Stimulated activated CD4-positive, alpha-beta T cell treated with anti-CD3 and anti-CD28 coated beads, Interleukin-12 subunit alpha, Interleukin-12 subunit beta, amount 100 ng/mL, for 4 hours (primary cell): ENCODE measurements at places on chromosomes 2 and 18.
A peak's percentile ranks its signal among the peaks of the same experiment; 100 is the strongest.

DNA sequence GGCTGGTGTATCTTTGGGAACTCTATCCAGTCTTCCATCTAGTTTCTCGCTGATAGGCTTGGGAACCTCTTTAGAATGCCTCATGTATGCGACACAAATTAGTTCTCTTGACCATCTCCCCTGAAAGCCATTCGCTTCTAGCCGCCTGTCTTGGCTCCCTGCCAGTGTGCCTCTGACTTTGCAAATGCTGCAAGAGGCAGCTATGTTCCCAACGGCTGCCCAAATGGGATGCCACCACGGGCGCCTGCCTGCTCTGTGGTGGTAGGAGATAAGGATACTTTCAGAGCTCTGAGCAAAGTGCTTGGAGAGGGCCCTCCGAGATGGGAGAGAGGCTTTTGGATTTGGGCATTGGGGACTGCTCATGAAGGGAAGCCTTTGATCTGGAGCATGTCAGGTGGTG is 77.7 kb upstream of the IGFBP5 start:
- no peak for DNase-seq

- no peak for DNase-seq
Measured at GRCh38 chr2:27724905-27725701, 46.4 kb upstream of the MRPL33 start.

- no peak for DNase-seq
Measured at GRCh38 chr2:191217580-191217979, 27.6 kb upstream of the MYO1B start.

GRCh38 chr2:31729442-31730092 is 148.8 kb upstream of the SRD5A2 start:
- DNase-seq, result no peak

- no peak for DNase-seq
Measured at GRCh38 chr2:60311524-60311923, 241.9 kb downstream of the BCL11A start.

DNA sequence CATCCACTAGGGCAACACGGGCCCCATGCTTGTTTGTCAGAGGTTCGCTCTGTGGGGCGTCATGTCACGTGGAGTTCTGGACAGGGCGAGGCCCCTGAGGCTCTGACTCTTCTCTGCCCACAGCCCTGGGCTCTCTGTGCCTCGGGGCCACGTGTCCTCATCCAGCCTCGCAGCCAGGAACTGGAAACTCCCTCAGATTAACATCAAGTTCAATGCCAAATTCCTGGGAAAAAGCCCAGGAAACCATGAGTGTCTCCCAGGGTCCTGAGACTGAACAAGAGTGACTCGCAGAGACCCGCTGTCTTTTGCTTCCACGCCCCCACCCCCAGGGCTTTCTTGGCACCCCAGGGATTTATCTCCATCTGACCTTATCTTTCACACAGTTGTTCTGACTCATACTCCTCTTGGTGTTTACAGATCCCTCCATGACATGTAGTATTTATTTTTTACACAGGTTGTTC is 174.0 kb upstream of the PIEZO2 start:
- no peak for DNase-seq

DNA sequence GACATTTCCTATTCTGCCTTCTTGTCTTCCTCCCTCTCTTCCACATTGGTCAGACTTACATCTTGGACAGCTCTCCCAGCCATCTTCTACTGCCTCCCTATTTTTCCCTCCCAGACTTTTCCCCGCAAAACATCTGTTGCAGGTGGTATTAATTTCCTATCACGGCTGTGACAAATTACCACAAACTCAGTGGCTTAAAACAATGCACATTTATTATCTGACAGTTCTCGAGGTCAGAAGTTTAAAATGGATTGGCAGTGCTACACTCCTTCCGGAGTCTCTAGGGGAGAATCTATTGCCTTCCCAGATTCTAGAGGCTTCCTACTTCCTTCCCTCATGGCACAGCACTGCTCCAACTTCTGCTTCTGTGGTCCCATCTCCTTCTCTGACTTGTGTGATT is 33.3 kb downstream of the STRADB start:
- no peak for DNase-seq

DNA sequence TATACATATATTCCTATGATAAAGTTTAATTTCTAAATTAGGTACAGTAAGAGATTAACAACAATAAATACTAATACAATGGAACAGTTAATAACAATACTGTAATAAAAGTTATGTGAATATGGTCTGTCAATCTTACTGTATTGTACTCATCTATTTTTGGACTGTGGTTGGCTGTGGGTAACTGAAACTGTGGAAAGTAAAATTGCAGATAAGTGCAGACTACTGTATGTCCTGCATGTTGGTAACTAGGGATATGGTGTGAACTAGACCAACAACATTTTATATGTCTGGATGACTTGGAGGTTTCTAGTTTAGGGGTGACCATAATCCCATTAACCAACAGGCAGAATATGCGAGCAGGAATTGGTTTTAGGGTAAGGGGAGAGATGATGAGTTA is 23.3 kb downstream of the PHLPP1 start:
- DNase-seq, result no peak

DNA sequence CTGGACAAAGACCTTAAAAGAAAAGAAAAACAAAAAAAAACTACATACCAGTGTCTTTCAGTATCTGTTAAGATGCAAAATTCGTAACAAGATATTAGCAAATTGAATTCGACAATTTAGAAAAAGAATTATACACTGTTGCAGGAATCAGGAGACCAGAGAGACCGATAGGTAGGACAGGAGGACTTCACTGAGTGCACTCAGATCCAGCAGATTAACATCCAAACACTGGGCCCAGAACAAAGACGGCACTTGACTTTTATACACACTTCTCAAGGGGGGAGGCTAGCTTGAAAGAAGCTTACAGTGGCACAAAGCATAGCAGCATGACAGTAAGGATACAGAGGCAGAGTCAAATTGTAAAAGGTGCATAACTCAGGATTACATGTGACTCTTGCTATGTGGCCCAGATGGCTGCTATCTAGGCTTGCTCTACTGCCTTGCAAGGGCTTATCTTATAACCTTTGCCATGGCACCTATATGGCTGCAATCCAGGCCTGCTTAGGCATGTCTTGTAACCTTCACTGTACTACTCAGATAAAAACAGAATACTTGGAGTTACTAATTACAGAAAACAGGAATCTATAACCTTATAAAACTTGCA is 507.3 kb upstream of the LRRTM4 start:
- no peak for DNase-seq

GRCh38 chr18:5600378-5601071 is 56.7 kb upstream of the EPB41L3 start:
- no peak for DNase-seq

GRCh38 chr2:51247252-51247805 is 215.4 kb upstream of the NRXN1 start:
- no peak for DNase-seq

DNA sequence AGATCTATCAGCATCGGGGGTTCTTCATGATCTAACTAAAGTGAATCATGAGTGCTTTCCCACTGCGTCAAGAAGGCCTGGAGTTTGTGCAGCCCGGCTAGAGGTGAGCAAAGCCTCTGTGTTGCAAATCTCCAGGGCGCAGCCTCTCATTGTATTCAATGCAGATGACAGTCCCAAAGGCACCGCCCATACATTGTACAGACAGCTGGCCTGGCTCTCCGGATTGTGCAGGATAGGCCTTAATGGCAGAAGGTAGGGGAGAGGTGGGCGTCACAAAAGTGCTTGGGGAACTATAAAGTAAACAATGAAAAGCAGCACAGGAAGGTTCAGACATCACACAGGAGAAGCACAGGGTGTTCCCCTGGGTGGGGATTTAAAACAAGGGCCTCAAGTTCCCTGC is 907 bp upstream of the GYPC start:
- DNase-seq, result no peak

DNA sequence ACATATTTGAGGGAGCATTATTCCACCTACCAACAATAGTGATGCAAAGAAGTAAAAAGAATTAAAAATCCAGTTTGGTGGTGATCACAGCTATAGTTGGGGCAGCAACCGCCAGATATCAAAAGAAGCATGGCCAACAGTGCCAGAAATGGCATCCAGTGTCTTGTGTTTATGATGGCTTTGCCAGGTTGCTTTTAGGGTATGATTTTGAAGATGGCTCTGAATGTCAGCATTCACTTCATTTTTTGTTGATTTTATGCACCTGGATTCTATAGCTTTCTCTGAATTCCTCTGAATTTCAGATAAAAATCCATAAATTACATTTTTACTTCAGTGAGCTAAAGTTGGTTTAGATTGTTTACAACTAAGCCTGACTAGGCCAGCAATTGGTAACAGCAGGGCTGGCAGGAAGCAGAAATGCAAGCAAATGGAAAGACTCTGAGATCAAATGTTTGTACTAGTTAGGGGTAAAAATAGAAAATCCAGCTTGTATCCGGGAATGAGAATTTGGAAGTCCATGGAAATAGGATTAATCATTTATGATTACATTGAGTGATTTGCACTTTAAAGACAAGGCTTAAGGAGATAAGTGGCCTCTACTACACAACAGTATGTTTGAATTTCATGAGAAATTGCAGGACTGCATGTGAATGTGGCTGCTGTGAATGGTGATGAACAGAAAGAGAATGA is 40.4 kb downstream of the COL3A1 start:
- DNase-seq, result no peak

DNA sequence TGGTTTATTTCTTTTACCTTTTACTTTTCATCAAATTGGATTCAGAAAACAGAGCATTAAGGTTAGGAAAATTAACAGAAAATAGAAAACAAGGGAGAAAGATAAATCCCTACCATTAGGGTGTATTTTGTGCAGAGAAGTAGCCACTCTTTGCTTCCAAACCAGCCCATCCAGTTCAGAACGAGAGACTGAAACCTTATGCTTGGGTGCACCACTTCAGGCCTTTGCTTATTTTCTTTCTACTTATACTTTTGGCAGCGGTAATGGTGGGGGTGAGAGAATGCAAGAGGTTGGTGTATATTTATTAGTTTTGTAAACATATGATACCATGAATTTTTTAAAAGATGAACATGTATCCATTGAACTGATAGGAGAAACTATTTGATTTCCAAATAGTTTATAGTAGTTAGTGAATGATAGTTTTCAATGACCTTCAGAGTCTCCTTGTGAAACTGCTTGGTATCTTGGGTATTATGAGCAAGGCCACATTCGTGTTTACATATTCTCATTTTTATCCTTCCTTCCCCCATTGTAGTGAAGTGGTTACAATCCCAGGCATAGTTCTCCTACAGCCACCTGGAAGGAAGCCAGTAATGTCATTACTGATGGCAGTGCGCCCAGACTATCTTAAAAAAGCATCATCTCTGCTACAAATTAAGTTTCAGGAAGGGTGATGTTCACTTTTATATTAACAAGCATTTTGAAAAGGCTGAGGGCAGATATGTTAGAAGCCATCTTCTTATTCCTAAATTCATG is 60.8 kb downstream of the MFSD6 start:
- no peak for DNase-seq

DNA sequence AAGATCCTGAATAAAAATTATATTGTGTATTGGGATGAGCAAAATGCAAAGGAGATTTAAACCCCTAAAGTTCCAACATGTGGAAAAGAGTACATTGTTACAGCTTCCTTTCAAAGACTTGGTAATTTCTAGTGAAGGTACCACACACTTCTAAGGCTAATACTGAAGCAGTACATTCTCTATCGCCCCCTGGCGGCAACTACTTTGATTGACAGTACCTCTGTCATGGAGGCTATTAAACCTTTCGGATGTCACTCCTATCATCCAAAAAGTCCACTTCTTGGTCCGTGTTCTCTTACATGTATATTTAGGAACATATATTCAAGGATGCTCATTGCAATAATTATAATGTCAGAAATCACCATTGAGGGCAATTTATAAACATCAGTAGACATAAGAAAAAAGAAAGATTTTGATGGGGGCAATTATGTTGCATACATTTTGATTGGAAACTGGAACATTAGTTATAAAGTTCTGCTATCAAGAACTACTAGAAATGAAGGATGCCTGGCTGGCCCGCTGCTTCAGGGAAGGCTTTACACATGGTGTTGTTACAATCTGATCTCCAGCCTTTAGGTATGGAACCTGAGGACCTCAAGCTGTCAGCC is 601.6 kb downstream of the CPS1 start:
- peak; percentile 63 for DNase-seq

GRCh38 chr2:172072706-172073105 is 12.6 kb upstream of the DLX1 start:
- no peak for DNase-seq

GRCh38 chr18:21262979-21263378 is 20.9 kb downstream of the GREB1L start:
- DNase-seq, result no peak

- DNase-seq, result no peak
Measured at GRCh38 chr2:201383136-201383535, 26.0 kb upstream of the FLACC1 start.

GRCh38 chr2:60413069-60413813 is 140.2 kb downstream of the BCL11A start:
- DNase-seq, result no peak

- DNase-seq, result no peak
Measured at GRCh38 chr18:22493940-22494339, 76.2 kb upstream of the CTAGE1 start.

DNA sequence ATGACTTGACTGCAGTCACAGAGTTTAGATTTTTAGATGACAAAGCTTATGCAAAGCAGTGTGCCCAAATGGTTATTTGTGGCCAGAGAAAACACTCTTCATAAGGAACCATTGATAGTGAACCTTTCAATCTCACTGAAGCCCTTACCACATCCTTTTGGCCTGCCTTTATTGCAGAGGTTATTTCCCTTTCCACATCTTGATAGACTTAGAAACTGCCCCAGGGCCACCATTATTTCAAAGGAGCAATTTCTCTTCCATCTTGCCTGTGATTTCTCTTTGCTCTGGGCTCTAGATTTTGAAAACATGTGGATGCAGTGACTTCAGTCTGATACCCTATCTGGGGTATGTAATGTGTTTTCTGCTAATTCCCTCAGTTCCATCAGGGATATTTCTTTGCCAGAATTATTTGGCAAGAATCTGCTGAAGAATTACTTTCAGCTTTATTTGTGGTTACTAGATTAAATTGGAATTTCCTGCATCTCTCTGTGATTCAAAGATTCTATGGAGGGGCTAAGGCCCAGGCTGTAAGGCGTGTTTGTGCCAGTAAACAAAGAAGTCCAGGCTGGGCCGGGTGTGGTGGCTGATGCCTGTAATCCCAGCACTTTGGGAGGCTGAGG is 51.0 kb downstream of the MOGAT1 start:
- DNase-seq, result no peak

DNA sequence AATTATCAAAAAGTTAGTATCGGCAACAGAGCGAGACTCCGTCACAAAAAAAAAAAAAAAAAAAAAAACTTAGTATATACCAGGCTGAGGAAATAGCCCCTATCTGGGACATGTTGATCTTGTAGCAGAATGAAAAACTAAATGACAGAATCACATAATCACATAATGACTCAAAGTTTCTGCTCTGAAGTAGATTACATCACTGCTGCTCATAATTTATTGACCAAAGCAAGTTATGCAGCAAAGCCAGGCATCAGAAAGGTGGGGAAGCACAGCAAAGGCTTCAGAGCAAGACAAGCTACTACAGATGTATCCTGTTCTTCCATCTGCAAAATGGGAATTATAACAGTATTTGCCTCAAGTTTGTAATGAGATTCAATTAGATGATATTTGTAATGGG is 68.1 kb downstream of the BOD1L2 start:
- DNase-seq, result no peak

GRCh38 chr18:12336171-12336613 is 28.2 kb downstream of the TUBB6 start:
- DNase-seq, result no peak
